ENCODE measurements at places on chromosomes 5 and 9.

DNA sequence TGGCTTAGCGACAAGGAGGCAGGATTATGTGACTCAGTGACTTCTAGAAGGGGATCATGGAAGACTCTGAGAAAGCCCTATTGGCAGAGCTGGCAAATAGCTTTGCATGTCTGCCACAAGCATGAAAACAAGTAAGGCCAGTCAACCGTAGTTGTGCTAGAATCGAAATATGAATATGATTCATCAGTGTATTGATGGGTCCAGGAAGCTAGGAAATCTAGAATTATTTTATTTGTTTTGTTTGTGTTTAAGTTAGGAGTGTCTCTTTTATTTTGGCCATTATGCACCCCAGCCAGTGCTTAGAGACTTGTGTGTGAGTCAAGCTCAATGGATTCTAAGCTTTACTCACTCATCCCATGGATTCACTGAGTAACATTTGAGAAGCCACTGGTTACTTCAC lies 3.8 kb upstream of the ITGA2 start:
- no peak for DNase-seq

DNA sequence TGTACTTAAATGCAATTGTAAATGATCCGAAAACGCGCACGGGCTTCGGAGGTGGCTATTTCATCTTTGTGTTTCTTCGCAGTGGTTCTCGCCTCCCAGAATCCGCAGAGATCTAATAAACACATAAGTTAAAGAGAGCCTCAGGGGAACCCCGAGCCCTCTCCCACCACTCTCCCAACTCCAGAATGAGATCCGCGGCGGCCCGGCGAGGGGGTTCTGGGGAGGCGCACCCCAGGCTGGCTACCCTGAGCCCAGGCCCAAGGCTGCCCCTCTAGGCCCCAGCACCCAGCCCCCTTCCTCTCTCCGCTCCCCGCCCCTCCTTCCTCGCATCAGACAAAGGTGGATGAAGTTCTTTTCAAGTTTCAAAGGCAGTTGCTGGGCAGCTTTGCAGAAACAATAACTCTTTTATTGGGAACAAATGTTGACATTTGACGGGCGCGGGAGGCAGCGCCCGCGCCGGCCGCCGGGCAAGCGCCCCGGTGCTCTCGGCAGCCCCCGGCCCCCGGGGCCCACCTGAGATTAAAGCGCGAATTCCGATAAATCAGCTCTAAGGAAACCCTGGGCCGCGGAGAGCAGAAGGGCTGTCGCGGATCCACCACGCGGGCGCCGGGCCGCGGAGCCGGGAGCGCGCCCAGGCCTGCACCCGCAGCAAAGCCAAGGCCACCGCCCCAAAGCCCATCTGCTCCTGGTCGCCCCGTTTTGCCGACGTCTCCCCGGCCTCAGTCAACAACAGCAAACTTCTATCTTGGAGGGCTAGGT lies 8.4 kb downstream of the IRX2 start:
- no peak for DNase-seq

- no peak for DNase-seq
Observed at GRCh38 chr5:122789461-122790171, 14.7 kb downstream of the SNX2 start.

DNA sequence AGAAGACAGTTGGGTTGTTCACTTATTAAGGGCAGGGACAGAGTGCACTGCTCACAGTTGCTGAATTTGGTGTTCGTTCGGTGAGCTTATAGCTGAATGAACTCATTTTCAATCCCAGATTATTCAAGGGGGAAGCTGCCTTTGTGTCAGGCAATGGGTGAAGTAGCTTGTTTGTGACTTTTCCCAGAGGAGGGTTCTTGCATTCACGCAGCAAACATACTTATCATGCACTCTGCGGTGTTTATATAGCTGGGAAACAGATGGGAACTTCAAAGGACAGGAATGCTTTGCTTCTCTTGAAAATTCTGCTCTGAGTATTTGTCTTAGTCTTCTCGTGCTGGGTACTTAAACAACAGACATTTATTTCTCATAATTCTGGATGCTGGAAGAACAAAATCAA lies 64.7 kb upstream of the ABCA1 start:
- DNase-seq, result no peak

GRCh38 chr9:112496074-112496722 lies 9.6 kb downstream of the KIAA1958 start:
- no peak for DNase-seq

- DNase-seq, result no peak
Observed at GRCh38 chr5:36177715-36178523, 26.0 kb downstream of the SKP2 start.

GRCh38 chr9:123169926-123170325 lies 98.5 kb downstream of the STRBP start:
- no peak for DNase-seq

- no peak for DNase-seq
Observed at GRCh38 chr5:162209005-162209605, 141.5 kb downstream of the GABRG2 start.

- no peak for DNase-seq
Observed at GRCh38 chr5:1009359-1010180, 968 bp downstream of the NKD2 start.

GRCh38 chr9:109064963-109065702 lies 51.8 kb upstream of the CTNNAL1 start:
- DNase-seq, result no peak

GRCh38 chr5:11319836-11320580 lies 559.0 kb upstream of the DAP start:
- no peak for DNase-seq

GRCh38 chr5:139282197-139282557 lies 11.4 kb upstream of the MATR3 start:
- DNase-seq, result no peak

DNA sequence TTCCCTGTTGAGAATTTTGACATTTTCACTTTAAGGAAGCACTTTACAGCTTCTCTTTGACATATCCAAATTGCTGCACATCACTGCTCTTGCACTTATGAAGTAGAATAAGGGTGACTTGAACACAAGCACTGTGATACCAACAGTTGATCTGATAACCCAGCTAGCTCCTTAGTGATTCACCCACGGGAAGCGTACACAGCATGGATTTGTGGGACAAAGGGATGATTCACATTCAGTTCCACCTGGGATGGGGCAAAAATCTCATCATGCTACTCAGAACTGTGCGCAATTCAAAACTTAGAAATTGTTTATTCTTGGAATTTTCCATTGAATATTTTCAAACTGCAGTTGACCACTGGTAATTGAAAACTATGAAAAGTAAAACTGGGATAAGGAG lies 1565.5 kb upstream of the CDH9 start:
- DNase-seq, result no peak

- DNase-seq, result no peak
Observed at GRCh38 chr5:174165406-174165805, 119.9 kb downstream of the NSG2 start.

GRCh38 chr5:10539687-10539998 lies 24.2 kb upstream of the ANKRD33B start:
- DNase-seq, result no peak

GRCh38 chr9:99478469-99479027 lies 256.5 kb downstream of the SEC61B start:
- DNase-seq, result no peak

- no peak for DNase-seq
Observed at GRCh38 chr5:67178966-67179365, 17.6 kb downstream of the CD180 start.

DNA sequence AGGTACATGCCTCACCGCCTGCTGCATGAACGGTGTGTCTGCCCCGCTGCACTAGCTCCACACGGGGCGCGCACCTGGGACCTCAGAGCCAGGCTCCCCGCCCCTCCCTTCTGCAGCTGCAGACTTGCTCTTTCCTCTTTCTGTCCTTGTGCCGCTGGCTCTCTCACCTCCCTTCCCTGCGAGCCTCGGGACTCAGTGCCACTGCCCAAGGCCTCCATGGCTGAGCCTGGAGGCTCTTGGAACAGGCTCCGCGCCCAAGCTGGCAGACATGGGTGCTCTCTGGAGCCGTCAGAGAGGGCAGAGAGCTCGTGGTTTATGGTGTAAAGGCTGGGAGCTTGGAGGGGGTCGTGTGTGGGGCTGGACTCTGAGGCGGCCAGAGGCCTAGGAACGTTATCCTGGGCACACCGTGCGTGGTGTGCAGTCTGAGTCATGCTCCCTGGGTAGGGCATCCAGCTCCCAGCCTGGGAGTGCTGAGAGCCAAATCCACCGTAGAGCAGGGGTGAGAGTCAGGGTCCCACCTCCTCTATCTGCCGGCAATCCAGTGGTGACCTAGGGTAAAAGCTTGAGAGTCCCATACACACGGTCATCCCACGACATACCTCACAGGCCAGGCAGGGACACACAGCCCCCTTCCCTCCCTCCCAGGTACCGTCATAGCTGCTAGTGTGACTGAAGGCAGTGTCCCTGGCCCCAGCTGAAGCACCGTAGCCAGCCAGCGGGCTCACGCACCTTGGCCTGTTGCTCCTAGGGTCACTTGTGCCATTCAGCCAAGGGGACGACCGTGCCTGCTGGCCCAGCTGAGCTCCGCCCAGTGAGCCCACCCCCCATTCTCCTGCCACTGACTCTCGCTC lies 22.4 kb downstream of the GOLGA2 start:
- DNase-seq, result no peak

GRCh38 chr9:129839324-129840023 lies 4.2 kb downstream of the USP20 start:
- no peak for DNase-seq

- DNase-seq, result peak; percentile 61
Observed at GRCh38 chr5:1118231-1118698, 6.4 kb upstream of the SLC12A7 start.

GRCh38 chr9:131473198-131473885 lies 29.4 kb upstream of the POMT1 start:
- no peak for DNase-seq

GRCh38 chr5:39584927-39585326 lies 160.1 kb upstream of the DAB2 start:
- DNase-seq, result no peak

DNA sequence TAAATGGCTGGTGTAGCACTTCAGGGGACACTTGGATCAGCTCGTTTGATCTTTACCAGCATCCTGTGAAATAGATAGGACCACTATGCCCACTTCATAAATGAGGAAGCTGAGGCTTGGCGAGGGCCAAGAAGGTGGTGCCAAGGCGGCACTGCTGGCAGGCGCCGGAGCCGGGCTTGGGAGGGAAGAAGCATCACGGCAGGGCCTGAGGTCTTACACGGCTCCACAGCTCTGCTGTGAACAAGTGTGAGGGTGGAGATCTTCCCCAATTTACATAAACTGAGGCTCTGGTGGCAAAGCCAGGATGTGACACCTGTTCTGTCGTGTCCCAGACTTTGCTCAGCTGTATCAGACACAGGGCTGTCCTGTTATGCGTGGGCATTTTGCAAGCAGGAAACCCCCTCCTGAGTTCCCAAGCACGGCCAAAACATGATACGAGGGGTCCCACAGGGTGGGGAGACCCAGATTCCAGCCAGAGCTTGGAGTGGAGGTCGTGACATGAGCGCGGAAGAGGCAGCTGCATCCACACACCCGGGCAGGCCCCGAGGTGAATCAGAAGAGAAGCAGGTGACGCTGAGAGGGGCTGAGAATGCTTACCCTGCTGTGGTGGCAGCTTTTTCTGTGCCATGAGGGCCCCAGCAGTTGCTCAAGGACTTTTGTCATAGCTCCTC lies 117.5 kb upstream of the BOD1 start:
- no peak for DNase-seq

- no peak for DNase-seq
Observed at GRCh38 chr5:116566251-116566650, 8.4 kb downstream of the SEMA6A start.

DNA sequence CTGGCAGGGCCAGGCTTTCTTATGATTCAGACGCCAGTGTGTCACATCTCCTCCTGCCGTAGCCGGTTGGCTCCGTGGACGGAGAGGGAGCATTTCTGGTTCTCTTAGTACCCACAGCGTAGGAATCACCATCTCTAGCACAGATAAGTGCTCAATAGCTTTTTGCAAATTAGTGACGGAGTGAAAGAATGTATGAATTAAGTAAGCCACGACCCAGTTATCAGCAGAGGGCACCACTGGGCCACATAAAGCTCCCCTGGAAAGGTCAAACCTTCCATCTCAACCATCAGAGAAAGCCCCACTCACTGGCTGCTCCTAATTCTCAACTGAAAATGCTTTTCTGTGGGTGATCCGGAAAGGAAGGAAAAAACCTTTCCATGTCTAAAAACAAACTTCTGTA lies 317.0 kb upstream of the ADCY2 start:
- peak; percentile 51 for DNase-seq

DNA sequence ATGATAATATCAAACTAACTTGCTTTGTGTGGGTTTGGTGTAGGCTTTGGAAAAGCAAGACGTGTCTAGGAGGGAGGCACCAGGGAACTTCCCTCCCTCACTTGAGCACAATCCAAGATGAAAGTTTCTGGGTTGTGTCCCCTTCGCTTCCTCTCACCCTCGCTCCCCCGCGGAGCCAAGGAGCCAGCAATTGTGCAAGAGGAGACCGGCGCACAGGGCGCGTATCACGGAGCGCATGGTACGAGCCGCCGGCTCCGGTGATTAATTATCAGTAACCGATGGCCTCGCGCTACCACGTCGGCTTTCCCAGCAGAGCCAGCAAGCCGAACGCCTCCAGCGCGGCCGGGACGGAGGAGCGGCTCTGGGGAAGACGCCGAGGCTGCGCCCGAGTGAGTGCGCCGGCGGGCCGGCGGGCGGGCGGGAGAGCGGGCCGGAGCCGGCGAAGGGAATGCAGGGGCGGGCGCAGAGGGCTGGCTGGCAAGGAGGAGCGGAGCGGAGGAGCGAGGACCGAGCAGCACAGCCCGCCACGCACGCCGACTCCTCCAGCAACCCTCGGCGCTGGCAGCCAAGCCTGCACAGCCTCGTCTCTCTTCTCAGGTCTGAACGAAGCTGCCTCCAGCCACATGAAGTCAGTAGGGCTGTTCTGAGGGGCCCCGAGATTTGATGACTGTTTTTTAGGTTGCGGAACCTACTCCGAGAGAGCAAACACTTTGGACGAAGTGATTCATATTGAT lies 143.6 kb downstream of the BNC2 start:
- DNase-seq, result peak; percentile 79

DNA sequence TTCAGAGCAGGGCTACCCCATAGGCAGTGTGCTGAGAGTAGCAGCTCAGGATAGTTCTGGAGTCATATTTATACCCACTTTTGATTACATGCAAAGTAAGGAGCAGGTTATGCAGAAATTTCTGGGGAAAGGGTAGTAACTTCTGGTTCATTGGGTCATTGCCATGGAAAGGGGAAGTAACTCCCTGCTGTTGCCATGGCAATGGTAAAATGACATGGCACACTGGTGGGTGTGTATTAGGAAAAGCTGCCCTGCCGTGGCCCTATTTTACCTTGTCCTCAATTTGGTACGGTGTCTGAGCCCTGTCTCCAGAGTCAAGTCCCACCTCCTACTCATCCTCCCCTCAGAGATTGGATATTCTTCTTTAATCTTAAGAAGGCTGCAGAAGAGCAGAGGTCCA lies 526.7 kb upstream of the TYRP1 start:
- DNase-seq, result no peak

DNA sequence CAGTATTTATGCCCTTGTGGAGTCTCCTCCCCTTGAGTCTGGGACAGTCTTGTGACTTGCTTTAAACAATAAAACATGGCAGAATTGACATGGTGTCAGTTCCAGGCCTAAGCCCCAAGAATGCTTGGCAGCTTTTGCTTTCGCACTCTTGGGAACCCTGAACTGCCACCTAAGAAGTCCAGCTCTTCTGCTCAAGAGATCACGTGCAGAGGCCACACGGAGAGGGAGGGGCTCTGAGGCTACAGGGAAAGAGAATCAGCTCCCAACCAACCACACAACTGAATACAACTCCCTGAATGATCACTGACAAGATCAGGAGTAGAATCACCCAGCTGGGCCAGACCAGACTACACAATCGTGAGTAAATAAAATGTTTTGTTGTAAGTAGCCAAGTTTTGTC lies 97.6 kb downstream of the MED27 start:
- no peak for DNase-seq

Data from NCI-H1092 (cell line).